GM23338 (cell line): ENCODE measurements at places on chromosomes 4 and X.

- H3K36me3 ChIP-seq = no peaks in the 10 kb centered on the region
- H3K27me3 ChIP-seq = no peaks in the 10 kb centered on the region
- DNase-seq = no peak
Observed at GRCh38 chr4:67229148-67229547, 316.2 kb downstream of the CENPC start.

DNA sequence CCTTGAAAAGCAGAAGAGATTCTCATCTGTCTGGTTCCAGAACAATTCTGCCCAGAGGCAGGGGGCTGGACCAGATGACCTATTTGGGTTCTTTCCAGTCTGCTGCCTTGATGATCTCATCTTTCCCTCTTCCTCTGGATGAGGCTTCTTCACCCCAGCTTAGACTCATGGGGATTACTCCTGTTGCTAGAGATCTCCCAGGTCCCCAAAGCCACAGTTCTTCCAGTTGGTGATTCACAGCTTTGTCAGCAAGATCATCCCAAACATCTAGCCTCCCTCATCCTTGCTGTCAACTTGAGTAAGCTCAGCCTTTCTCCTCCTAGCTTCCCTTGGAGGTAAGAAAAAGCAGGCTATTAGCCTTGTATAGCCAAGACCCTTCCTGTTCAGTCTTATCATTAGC, 64.2 kb upstream of the PJA1 start:
- no peaks in the 10 kb centered on the region for H3K36me3 ChIP-seq
- no peak overlapping the region for H3K4me3 ChIP-seq
- no peak for DNase-seq

DNA sequence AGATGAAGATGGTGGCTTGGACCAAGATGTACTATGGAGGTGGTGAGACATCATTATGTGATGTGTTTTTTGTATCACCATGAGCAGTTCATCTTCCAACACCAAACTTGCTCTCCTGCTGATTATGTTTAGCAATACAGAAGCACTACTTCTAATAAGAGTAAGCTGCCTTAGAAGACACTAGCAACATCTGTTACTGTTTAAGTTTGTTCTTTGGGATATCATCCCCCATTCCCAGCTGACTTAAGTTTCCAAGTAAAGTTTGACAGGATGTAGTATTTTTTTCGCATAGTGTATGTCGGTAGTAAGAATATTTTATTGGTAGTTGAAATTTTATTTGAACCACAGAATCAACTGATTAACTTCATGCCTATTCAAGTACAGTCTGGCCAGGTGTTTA, 123.5 kb upstream of the BMPR1B start:
- H3K27me3 ChIP-seq = no peaks in the 10 kb centered on the region
- H3K4me1 ChIP-seq = no peaks in the 10 kb centered on the region
- DNase-seq = no peak
- H3K4me3 ChIP-seq = no peak overlapping the region
- no peak overlapping the region for H3K27ac ChIP-seq

GRCh38 chr4:136643416-136643815, 888.9 kb downstream of the PCDH18 start:
- H3K36me3 ChIP-seq = no peaks in the 10 kb centered on the region
- no peak for DNase-seq
- no peak overlapping the region for H3K4me3 ChIP-seq
- no peaks in the 10 kb centered on the region for H3K27me3 ChIP-seq
- H3K27ac ChIP-seq = no peak overlapping the region

DNA sequence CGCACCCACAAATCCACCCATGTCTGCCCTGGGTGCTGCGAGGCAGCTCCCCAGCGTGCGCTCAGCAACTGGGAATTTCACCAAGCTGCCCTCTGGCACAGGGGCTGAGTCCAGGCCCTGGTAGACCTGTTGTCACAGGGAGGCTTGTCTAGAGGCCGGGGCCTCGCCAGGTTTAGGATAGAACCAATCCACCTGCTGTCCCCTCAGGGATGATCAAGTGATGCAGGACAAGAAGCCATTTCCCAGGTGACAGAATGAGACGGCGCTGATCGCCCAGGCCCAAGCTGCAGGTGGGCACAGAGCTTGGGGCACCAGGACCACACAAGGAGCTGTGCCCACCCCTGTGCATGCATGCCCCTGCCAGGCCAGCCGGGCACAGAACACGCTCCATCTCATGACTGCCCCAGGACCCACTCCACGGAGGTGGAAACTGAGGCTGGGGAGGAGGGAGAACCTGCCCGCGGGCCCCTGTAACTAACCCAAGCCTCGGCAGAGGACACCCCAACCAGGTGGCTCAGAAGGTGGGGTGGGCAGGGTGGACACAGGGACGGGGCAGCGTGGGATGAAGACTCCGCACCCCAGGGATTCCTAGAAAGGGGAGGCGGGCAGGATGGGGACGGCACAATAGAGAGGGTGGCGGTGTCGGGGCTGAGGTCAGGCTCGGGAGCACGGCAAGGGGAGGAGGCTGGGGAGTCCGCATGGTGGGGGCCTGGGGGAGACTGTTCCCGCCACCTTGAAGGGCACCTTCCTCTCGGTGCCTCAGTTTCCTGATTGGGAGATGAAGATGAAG, 78.0 kb downstream of the ZFYVE28 start:
- no peak overlapping the region for H3K4me3 ChIP-seq
- DNase-seq = no peak
- no peak overlapping the region for H3K27ac ChIP-seq
- no peaks in the 10 kb centered on the region for H3K4me1 ChIP-seq
- H3K27me3 ChIP-seq = no peaks in the 10 kb centered on the region

DNA sequence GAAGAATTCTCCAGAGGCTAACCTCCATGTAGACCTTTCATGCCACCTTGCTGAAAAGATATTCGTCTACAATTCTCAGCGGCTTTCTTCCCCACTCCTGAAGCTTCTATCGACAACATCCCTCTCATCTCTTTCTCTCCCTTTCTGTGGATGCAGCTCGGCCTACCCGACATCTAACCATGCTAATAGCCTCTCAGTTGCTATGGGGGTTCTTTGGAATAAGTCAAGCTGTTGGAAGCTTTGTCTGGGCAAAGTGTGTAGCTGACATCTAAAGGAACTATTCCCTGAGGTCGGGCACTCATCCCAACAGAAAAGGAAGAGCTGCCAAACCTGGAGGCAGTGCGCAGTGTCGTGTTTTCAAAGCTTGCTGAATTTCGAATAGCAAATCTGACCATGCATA, 192.1 kb downstream of the RBMX2 start:
- no peak overlapping the region for H3K4me3 ChIP-seq
- no peak overlapping the region for H3K27ac ChIP-seq
- no peaks in the 10 kb centered on the region for H3K27me3 ChIP-seq
- DNase-seq = no peak
- H3K4me1 ChIP-seq = no peaks in the 10 kb centered on the region

DNA sequence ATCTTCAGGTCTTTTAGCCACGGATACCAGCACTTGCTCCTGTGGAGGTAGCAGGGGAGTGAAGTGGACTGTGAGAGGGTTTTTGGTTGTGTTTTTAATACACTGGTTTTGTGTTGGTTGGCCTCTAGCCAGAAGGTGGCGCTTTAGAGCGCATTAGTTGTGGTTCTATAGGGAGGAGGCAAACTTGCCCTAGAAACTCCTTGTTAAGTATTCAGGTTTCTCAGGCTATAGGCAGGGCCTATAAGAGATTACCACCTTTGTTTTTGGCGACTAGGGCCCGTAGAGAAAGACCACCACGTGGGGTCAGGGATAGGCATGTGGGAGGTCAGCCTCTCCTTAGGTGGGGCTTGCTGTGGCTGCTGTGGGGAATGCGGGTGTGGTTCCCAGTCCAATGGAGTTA, 221.6 kb upstream of the SPANXN4 start:
- H3K27ac ChIP-seq = no peak overlapping the region
- no peak overlapping the region for H3K4me3 ChIP-seq
- peak; percentile 47 for DNase-seq
- peaks cover 3% of the 10 kb centered on the region for H3K4me1 ChIP-seq
- H3K36me3 ChIP-seq = no peaks in the 10 kb centered on the region

GRCh38 chr4:15402146-15402545, 25.7 kb upstream of the C1QTNF7 start:
- peaks cover 11% of the 10 kb centered on the region for H3K4me1 ChIP-seq
- no peak for DNase-seq
- H3K36me3 ChIP-seq = no peaks in the 10 kb centered on the region; the same call in 1 of the 2 replicates
- H3K27ac ChIP-seq = no peak overlapping the region
- H3K27me3 ChIP-seq = no peaks in the 10 kb centered on the region

DNA sequence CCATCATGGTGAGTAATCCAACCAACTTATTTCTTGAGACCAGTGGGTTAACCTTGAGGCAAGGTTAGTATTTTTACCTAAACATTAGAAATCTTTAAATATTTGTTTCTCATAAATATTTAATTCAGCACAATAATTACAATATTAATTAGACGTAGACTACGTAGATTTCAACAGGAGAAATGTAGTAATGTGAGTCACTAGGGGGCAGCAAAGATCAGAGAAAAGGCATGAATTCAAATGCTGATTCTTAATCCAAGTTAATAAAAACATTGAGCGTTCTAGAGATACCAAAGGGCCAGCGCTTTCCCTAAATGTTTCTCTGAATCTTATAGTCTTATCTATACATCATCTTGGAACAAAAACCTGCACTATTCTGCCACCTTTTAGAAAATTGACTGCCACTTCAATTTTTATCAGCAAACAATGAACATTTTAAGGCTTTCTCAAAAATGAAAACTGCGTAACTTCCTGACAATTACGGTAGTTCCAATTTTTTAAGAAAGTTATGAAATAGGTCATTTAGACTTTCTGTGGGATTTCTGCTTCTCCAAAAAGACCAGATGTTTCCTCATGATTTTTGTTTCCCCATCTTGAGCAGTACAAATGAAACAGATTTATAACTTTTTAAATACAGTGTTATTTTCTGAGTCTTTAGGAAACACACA, 180.7 kb downstream of the GASK1B start:
- H3K27ac ChIP-seq = no peak overlapping the region
- H3K4me3 ChIP-seq = no peak overlapping the region
- H3K27me3 ChIP-seq = no peaks in the 10 kb centered on the region
- H3K36me3 ChIP-seq = no peaks in the 10 kb centered on the region
- peak; percentile 84 for DNase-seq
- H3K4me1 ChIP-seq = no peaks in the 10 kb centered on the region

DNA sequence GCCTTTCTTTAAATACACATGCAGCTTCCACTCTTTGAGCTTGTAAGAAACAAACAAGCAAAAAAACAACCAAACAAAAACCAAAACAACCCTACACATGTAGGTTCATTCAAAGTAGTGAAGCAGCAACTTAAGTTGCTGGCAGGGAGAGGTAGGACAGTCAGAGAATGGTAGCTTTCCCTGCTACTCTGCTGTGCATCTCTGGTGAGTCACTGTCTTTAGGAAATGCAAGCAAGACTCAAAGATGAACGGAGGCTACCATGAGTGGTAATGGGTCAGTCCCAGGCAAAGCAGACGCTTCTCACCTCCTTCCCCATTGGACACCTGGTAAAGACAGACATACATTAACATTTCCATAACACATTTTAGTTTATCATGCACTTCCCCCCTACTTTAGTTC, 43.2 kb downstream of the PGRMC2 start:
- DNase-seq = no peak
- H3K36me3 ChIP-seq = peaks cover 18% of the 10 kb centered on the region
- no peaks in the 10 kb centered on the region for H3K4me1 ChIP-seq

DNA sequence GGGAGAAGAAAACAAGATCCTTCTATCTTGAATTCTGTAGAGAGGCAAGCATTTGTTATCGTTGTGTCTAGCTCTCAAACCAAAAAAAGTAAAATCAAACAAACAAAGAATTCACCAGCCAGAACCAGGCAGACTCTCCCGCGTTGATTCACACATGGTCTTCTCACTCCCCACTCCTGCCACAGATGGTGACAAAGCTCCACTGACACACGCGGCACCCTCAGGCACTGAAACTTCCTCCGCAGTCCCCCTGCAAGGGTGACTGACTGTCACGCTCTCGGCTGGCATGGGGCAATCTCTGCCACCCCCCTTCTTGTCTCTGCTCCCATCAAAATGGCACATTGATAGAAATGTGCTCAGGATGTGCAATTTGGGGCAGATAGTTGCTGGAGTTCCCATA, 304.9 kb downstream of the DHX15 start:
- no peaks in the 10 kb centered on the region for H3K36me3 ChIP-seq
- no peaks in the 10 kb centered on the region for H3K27me3 ChIP-seq
- no peak for DNase-seq
- H3K4me1 ChIP-seq = peaks cover 16% of the 10 kb centered on the region
- H3K27ac ChIP-seq = no peak overlapping the region

GRCh38 chrX:119374736-119375135, 24.4 kb upstream of the SLC25A43 start:
- H3K27me3 ChIP-seq = no peaks in the 10 kb centered on the region
- no peaks in the 10 kb centered on the region for H3K4me1 ChIP-seq
- no peak for DNase-seq
- no peaks in the 10 kb centered on the region for H3K36me3 ChIP-seq
- no peak overlapping the region for H3K4me3 ChIP-seq
- no peak overlapping the region for H3K27ac ChIP-seq

DNA sequence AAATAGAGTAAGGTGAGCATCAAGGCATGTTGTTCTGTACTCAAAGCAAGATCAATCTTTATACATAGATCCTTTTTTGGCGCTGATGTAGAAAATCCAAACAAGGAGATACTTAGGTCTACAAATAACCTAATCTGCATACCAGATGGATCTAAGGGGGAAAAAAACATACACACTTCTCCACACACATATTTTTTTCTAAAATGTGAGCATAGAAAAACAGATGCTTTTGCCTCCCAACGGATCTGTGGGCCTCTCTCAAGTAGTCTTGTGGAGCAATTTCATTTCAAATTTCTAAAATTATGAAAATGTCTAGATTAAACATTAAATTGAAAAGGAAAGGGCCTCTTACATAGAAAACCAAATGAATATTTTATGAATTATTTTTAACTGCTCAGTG, 166.1 kb downstream of the GRIA3 start:
- no peak overlapping the region for H3K4me3 ChIP-seq
- peaks cover 8% of the 10 kb centered on the region; the same call in 1 of the 2 replicates for H3K4me1 ChIP-seq
- no peak for DNase-seq
- no peaks in the 10 kb centered on the region for H3K27me3 ChIP-seq

- H3K4me1 ChIP-seq = no peaks in the 10 kb centered on the region
- H3K27ac ChIP-seq = no peak overlapping the region
- no peak for DNase-seq
- no peaks in the 10 kb centered on the region for H3K27me3 ChIP-seq
- no peak overlapping the region for H3K4me3 ChIP-seq
Observed at GRCh38 chr4:110753466-110753865, 130.6 kb upstream of the PITX2 start.

GRCh38 chr4:67721315-67721769, 20.4 kb upstream of the UBA6 start:
- H3K27me3 ChIP-seq = no peaks in the 10 kb centered on the region
- H3K4me1 ChIP-seq = no peaks in the 10 kb centered on the region
- H3K4me3 ChIP-seq = no peak overlapping the region
